ENCODE measurements at places on chromosomes 11 and 22.

GRCh38 chr22:30665786-30666185, 1.9 kb downstream of the DUSP18 start:
- DNase-seq, result no peak

DNA sequence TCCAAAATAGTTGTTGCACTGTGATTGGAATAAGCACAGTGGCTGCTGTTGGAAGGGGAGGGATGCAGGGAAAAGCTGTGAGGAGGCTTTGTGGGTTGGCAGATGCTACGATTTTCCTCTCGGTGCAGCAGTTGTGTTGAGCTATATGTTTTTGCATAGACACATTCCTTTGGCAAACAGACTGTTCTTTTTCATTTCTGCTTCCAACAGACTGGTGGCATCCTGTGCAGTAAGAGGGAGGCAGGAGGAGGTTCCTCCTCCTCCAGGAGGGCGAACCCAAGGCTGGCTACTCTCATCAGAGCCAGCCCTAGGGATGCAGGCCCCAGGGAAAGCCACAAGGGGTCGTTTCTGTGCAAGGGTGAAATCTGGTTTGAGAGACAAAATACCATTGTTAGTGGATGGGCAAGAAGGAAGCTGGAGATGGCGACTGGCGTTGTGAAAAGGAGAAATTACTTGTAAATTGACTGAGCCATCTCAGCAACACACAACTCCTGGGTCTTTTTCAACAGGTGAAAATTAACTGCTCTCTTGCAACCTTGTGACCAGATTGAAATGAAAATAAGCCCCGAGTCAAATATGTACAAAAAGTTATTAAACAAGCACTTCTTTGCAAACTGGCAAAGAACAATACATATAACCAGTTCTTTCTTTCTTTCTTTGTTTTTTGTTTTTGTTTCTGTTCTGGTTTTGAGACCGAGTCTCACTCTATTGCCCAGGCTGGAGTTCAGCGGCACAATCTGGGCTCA, 26.5 kb upstream of the UBASH3B start:
- peak; percentile 56 for DNase-seq

- DNase-seq, result no peak
These were observed 804.6 kb upstream of the RAG2 start for GRCh38 chr11:37402663-37403062.

DNA sequence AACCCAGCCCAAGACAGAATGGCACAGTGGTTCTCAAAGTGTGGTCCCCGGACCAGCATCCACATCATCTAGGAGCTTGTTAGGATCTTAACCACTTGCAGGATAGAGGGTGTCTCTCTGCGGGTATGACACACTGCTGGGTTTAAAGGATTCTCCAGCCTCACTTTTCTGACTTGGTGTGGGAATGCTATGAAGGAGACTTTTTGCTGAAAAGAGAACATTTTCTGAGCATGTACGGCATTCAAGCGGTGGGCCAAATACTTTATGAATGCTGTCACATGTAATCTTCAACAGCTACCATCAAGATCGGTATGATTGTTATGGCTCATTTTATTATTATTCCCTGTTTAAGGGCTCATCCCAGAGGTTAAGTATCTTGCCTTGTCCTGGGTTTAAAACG, 1.8 kb upstream of the CD82 start:
- no peak for DNase-seq

- DNase-seq, result peak; percentile 77
These were observed at the start of gene SSRP1 for GRCh38 chr11:57335343-57336110. Gene SSRP1, minus strand, starts transcription at chr11:57335892. Its CDS starts 771 bp downstream, at chr11:57335121.

DNA sequence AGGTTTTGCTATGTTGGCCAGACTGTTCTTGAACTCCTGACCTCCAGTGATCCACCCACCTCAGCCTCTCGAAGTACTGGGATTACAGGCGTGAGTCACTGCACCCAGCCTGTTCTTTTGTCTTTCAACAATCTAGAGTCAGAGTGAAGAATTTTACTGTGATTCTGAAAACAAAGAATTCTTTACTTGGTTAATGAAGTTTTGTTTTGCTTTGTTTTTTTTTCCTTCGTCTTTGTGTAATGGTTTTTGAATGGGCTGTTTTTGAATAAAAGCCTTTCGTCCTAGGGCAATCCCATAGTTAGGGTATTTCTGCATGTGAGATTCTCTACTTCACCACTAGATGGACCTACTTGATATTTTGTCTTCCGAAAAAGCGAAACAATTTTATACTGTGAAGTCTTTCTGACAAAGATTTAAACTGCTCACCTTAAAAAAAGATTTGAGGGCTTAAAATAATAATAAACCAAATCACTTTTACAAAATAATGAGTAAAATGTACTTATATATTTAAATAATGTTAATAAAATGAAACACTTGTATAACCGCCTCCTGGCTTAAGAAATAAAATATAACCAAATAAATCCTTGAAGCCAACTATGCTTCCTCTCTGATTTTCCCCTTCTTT, 43.4 kb upstream of the SC5D start:
- DNase-seq, result no peak

DNA sequence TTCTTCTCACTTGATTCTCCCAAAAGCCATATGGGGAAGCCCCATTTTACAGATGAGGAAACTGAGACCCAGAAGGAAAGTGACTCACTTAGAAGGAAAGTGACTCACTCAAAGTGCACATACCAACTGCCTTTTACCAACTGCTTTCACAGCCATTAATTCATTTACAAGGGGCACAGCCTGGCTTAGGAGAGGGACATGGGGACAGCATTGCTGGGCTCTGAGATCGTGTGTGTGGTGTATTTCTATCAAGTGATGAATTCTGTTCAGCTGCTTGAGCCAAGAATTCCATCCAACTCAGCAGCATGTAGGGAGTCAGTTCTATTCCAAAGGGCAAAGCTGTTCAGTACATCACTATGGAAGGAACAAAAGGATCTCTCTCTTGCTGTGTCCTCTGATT, 23.5 kb upstream of the PAK1 start:
- DNase-seq, result no peak

DNA sequence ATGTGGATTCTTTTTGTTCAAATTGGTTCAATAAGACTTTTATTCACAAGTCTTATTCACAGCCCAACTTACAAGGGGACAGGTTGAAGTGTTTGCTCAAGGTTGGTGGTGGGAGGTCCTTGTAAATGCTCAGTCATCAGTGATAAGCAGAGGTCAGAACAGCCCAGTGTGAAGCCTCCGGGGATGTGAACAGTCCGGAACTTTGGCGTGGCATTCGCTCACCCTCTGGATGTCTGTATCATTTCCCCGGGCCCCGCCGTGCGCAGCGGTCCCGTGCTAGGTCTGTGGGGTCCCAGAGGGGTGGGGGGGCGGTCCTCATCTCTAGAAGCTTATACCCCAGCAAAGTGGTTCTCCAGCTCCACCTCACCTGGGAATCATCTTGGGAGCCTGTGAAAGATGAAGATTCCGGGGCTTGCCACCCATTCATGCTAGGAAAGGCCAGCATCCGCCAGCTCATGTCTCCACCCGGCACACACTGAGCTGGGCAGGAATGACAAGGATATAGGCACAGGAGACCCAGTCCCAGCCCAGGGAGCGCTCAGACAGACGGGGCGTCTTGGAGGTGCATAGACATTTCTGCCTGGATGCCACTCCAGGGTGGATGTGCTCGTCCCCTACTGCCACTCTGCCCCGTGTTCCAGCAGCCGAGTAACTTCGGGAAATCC, 327.5 kb downstream of the TBC1D22A start:
- no peak for DNase-seq

DNA sequence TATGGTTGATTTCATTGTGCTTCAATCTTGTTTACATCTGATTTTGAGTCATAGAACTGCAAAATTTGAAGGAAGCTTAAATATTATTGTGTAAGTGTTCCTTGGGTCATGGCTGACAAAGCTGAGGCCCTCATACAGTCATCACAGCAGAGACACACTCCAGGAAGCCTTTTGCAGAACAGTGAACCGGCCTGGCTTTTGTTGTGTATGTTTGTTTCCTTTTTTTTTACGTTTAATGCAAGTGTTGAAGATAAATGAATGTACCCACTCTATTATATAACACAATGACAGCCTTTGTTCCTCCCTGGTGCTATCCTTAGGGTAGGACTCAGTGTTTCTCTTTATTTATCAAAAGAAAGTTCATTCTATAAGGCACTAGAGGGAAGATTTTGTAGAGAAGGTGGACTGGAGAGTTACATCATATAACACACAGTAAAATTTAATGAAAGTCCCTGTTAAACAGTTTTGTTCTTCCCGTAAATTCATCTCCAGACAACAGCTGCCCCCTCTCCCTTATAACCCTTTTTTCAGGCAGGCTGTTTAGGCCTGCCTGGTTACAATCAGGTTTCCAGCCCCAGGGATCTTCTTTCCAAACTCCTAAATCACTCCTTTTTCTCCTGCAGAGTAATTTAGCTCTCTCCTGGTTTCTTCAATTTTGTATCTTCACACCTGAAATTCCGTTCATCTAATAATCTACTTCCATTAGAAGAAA, 34.3 kb upstream of the CSTF3 start:
- DNase-seq, result no peak

GRCh38 chr11:123213307-123213771, 18.3 kb upstream of the CLMP start:
- no peak for DNase-seq

- no peak for DNase-seq
These were observed 11.9 kb upstream of the MRPL11 start for GRCh38 chr11:66450560-66450959.

DNA sequence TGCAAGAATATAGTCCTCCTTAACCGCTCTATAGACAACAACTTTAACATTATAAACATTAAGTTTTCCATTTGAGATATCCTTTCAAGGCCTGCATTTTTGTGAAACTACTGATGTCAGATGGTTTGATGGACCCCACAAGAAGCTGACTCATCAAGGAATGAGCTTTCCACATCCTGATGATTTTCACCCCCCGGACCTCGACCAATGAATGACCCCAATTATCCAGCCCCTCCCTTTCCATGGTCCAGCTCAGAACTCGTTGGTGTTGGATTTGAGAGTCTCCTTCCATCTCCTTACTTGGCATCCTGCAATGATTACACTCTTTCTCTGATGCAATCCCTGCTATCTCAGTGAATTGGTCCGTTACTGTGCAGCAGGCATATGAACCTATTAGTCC, 31.8 kb upstream of the GUCY1A2 start:
- no peak for DNase-seq

DNA sequence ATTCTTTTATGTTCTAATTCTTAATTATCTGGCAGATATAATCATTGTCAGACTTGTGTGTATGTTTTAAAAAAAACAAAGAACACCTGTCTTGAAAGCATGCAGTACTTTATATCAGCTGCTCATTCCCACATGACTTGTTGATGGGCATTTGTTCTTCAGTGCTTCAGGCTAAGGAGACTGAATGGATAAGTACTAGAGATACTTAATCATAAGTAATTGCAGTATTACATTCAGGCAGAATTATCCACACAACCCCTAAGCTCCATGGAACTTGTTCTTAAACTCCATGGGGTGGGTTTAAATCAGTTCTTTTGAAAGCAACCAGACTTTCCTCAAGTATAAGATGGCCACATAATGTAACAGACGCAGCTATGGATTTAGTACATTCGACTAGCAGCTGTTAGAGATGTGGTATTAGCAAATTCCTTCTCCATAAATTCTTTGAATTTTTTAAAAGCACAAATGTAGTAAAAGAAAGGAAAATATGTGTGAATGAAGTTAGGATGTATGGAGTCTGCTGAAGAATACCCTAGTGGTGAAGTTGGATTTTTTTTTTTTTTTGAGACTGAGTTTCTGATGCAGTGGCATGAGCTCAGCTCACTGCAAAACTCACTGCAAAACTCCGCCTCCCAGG, 3.0 kb downstream of the JAM3 start:
- DNase-seq, result no peak

- DNase-seq, result no peak
These were observed 1628.6 kb upstream of the RAG2 start for GRCh38 chr11:38226684-38227083.

GRCh38 chr11:110305169-110306018, 9.0 kb upstream of the RDX start:
- DNase-seq, result no peak

GRCh38 chr11:26621132-26621531, 49.1 kb upstream of the MUC15 start:
- no peak for DNase-seq

DNA sequence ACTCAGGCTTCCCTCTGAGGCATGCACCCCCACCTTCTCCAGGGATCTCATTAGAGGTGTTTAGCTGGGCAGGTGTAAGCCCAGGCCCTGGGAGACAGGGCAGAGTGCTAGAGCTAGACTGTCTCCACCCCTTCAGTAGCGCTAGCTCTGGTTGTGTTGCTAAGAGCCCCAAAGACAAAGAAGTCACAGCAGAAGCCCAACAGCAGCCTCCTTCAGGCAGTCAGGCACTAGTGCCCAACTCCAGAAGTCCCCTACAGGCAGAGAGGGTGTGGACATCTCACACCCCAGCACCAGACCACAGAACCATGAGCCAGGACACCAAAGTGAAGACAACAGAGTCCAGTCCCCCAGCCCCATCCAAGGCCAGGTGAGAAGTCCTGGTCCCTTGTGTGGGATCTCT, at the start of gene CNGA4:
CNGA4 (plus strand) TSS at position 188 of the 400 bp plus-strand sequence; CDS start at position 306, 118 bp downstream.
- DNase-seq, result no peak

DNA sequence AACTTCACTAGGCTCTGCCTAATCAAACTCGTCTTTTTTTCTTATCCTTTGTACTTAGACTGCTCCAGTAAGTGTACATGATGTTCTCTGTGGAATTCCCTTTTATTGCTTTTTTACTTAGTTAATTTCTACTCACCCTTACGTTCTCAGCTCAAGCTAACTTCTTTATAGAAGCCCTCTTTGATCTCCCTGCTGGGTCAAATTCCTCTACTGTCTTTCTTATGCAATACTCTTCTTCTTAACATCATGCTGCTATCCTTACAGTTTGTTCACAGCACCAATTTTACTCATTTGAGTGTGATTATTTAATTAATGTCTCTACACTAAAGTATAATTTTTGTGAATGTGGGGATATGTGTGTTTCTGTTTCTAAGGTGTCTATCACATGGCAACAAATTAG, 498.3 kb downstream of the CNTN5 start:
- DNase-seq, result no peak

GRCh38 chr22:47624252-47625012, 862.0 kb downstream of the TBC1D22A start:
- DNase-seq, result no peak

DNA sequence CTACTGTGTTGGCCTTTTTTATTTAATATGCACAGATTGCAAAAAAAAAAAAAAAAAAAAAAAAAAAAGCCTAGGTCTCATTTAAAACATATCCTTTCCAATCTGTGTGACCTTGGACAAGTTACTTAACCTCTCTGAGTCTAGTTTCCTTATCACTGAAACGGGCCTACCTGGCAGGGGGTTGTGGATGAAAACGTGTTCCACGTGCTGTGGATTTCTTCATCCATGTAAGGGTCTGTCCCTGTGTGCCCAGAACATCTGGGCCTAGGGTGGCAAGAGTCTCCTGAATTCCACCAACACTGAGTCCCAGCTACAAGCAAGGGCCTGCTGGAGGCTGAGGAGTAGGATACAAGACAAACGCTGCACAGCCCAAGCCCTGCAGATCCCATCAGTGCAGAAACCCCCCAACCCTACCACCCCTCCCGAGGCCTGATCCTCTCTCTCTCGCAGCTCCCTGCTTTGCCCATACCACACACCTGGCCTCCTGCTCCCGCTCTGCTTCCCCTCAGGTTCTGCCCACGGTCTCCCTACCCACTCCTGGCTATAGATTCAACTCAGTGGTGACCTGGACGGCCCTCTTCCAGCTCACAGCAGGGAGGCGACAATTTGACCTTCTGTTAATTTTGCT, 4.7 kb upstream of the GNAZ start:
- no peak for DNase-seq

- no peak for DNase-seq
These were observed 1060.7 kb downstream of the FAM181B start for GRCh38 chr11:81673001-81673400.

Measured in stimulated activated CD4-positive, alpha-beta T cell treated with anti-CD3 and anti-CD28 coated beads, TNF-alpha, amount 100 ng/mL, for 4 hours (primary cell).